ENCODE measurements at places on chromosomes 3 and 15. TPM values are rescaled to one million over a fixed set of nuclear protein-coding genes. Genes with fewer than 3 reads are reported as not detected.

Gene CLEC3B
- not detected for total RNA-seq

GRCh38 chr15:65618560-65619109 lies 3.1 kb upstream of the SLC24A1 start:
- DNase-seq: no peak
- no peaks in the 10 kb centered on the region for H3K27me3 ChIP-seq
- H3K36me3 ChIP-seq: peaks cover 1% of the 10 kb centered on the region
- H3K27ac ChIP-seq: no peak overlapping the region
- H3K4me1 ChIP-seq: peaks cover 6% of the 10 kb centered on the region

Gene CFAP44
- total RNA-seq: 3.7 TPM

Gene NPAP1
- total RNA-seq: 0.07 TPM

DNA sequence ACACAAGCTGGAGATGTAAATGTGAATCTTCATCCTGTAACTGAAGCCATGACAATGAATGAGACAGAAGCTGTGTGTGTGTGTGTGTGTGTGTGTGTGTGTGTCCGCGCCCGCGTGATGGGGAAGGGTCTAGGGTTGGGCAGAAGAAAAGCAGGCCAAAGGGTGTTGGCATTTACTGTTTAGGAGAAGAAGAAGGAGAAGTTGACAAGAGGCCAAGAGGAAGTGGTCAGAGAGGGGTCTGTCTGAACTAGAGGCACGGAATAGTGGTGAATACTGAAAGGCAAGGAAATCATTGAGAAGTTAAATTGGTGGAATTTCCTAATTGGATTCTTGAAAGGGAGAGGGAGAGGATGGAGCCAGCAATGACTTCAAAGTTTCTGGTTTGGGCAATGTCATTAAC lies 5.6 kb upstream of the NCEH1 start:
- DNase-seq: no peak
- H3K4me1 ChIP-seq: no peaks in the 10 kb centered on the region
- H3K27ac ChIP-seq: no peak overlapping the region
- peaks cover 16% of the 10 kb centered on the region for H3K36me3 ChIP-seq

DNA sequence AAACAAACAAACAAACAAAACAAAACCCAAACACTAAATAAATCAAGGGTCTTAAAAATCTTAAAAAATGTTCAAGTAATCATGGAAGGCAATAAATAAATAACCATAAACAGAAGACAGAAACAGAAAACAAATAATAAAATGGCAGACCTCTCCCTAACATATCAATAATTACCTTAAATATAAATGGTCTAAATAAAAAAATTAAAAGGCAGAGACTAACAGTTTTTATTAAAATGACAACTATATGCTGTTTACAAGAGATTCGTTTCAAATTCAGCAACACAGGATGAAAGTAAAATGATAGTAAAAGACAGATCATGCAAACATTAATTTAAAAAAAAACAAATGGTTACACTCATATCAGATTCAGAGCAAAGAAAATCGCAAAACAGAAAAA lies 91.1 kb downstream of the UBE3A start:
- H3K27me3 ChIP-seq: no peaks in the 10 kb centered on the region
- H3K27ac ChIP-seq: no peak overlapping the region
- DNase-seq: no peak
- H3K4me1 ChIP-seq: peaks cover 2% of the 10 kb centered on the region
- H3K36me3 ChIP-seq: peaks cover 10% of the 10 kb centered on the region
- H3K4me3 ChIP-seq: no peak overlapping the region

Gene MPI
- 57.5 TPM for total RNA-seq

- H3K4me3 ChIP-seq: peak within 1 kb of the TSS; percentile 93
- DNase-seq: peak; percentile 81
- no peaks in the 10 kb centered on the region for H3K36me3 ChIP-seq
- H3K27ac ChIP-seq: peak within 1 kb of the TSS; percentile 69
- peaks cover 4% of the 10 kb centered on the region for H3K27me3 ChIP-seq
Measured at GRCh38 chr3:152268555-152269055, at the start of gene MBNL1. TSS of gene MBNL1 (plus strand) at chr3:152268929. CDS start at chr3:152300194, 31,265 bp downstream.

DNA sequence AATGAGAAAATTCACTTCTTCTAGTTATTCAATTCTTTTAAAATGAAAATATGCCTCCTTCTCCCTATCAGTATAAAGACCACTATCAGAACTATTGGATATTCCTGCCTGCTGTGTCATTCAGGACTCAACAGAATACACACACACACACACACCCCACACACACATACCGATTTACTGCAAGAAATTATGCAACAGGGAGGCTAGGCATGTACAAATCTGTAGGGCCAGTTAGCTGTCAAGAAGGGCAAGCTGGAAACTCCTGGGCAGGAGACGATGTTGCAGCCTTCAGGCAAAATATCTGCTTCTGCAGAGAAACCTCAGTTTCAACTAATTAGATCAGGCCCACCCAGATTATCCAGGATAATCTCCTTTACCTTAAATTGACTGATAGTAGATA lies 13.9 kb upstream of the RYR3 start:
- no peak overlapping the region for H3K27ac ChIP-seq
- H3K4me3 ChIP-seq: no peak overlapping the region
- H3K27me3 ChIP-seq: no peaks in the 10 kb centered on the region
- no peaks in the 10 kb centered on the region for H3K4me1 ChIP-seq
- H3K36me3 ChIP-seq: no peaks in the 10 kb centered on the region

DNA sequence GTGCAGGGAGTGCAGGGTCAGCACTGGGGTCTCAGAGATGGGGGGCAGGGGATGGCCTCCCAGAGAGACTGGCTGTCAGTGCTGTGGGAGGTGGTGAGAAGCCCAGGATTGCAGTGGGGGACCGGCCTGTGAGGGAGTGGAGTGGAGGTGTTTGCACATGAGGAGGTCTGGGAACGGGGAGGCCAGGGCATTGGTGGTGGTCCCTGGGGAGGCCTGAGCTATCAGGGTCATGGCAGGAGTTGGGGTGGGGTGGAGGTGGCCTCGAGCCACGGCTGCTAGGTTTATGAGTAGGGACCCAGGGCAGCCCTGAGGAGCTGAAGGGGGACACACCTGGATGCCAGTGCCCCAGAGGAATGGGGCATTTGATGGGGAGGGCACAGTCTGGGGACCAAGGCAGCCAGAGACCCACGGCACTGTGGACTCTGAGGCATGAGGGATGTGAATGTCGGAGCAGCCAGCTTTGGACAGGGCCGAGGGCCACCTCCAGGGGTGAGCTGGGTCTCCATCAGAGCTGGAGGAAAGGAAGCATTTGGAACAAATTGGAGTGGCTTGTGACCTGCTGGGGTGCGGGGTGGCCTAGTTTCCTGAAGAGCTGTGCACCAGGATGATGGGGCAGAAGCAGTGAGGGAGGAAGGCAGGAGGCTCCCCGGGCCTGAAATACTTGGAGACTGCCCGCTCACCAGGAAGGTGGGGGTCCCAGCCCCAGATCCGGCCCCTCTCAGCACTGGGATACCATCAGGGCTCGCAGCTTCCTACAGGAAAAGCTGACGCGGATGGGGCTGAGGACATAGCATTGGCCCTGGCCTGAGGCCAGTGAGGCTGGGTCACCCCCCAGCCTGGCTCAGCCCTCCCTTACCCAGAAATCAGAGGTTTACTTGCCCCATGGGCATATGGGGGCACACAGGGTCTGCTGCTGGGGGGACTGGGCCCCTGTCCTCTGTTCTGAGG lies 9.5 kb upstream of the CSPG4 start:
- no peak overlapping the region for H3K4me3 ChIP-seq
- no peaks in the 10 kb centered on the region for H3K27me3 ChIP-seq
- DNase-seq: no peak
- H3K4me1 ChIP-seq: no peaks in the 10 kb centered on the region

Gene BBX
- total RNA-seq: 34.4 TPM

GRCh38 chr15:48533982-48534381 lies 111.5 kb downstream of the FBN1 start:
- H3K4me3 ChIP-seq: no peak overlapping the region
- H3K4me1 ChIP-seq: no peaks in the 10 kb centered on the region
- DNase-seq: no peak
- no peaks in the 10 kb centered on the region for H3K36me3 ChIP-seq
- no peak overlapping the region for H3K27ac ChIP-seq

DNA sequence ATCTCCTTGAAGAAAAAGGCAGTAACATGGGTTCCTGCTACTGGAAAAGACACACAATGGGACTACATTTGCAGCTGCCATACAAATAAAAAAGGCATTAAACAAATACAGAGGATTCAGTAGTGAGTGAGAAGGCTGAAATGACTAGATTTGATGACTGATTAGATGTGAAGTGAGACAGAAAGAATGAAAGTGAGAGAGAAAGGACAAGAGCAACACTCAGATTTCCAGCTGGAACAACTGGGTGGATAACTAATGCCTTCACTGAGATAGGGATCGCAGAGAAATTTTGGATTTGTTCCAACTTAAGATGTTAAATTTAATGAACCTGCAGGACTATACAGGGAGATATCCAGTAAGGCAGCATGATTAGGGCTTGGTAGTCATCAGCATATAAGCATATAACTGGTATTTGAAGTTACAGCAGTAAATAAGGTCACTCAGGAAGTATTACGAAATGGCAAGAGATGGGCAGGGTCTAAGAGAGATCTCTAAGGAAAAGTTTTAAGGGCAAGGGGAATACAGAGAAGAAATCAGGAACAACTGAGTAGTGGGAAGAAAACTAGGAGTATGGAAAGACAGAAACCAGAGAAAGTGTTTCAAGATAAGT lies 8.2 kb downstream of the OSBPL11 start:
- H3K36me3 ChIP-seq: peaks cover 5% of the 10 kb centered on the region
- H3K4me1 ChIP-seq: no peaks in the 10 kb centered on the region
- DNase-seq: no peak
- H3K27ac ChIP-seq: no peak overlapping the region
- H3K27me3 ChIP-seq: no peaks in the 10 kb centered on the region
- H3K4me3 ChIP-seq: no peak overlapping the region

- peaks cover 26% of the 10 kb centered on the region for H3K36me3 ChIP-seq
- H3K27me3 ChIP-seq: no peaks in the 10 kb centered on the region
- H3K4me3 ChIP-seq: no peak overlapping the region
- H3K4me1 ChIP-seq: no peaks in the 10 kb centered on the region
- H3K27ac ChIP-seq: no peak overlapping the region
- DNase-seq: no peak
Measured at GRCh38 chr3:41893977-41894376, 67.9 kb downstream of the ULK4 start.

Gene TM6SF1
- total RNA-seq: 0.96 TPM

Gene PLCH1
- 17.8 TPM for total RNA-seq

GRCh38 chr3:46282696-46283095 lies 40.4 kb downstream of the CCR3 start:
- no peak overlapping the region for H3K4me3 ChIP-seq
- peaks cover 12% of the 10 kb centered on the region for H3K36me3 ChIP-seq
- no peak overlapping the region for H3K27ac ChIP-seq
- no peaks in the 10 kb centered on the region for H3K27me3 ChIP-seq

Gene RTP1
- 6.6 TPM for total RNA-seq

GRCh38 chr3:16146015-16146730 lies 28.3 kb upstream of the GALNT15 start:
- no peak for DNase-seq
- no peaks in the 10 kb centered on the region for H3K4me1 ChIP-seq
- H3K27ac ChIP-seq: no peak overlapping the region
- H3K27me3 ChIP-seq: no peaks in the 10 kb centered on the region

GRCh38 chr3:44915702-44916438 lies 41.5 kb downstream of the TGM4 start:
- H3K4me3 ChIP-seq: no peak overlapping the region
- no peak overlapping the region for H3K27ac ChIP-seq
- H3K36me3 ChIP-seq: no peaks in the 10 kb centered on the region
- no peaks in the 10 kb centered on the region for H3K27me3 ChIP-seq

- no peak overlapping the region for H3K27ac ChIP-seq
- no peaks in the 10 kb centered on the region for H3K4me1 ChIP-seq
- H3K36me3 ChIP-seq: no peaks in the 10 kb centered on the region
- no peaks in the 10 kb centered on the region for H3K27me3 ChIP-seq
Measured at GRCh38 chr15:74317820-74318375, 49.5 kb downstream of the CYP11A1 start.

- 0 out of 3 replicates have a peak overlapping the region, but pooled peaks have one; percentile 12 for H3K4me3 ChIP-seq
- H3K27me3 ChIP-seq: no peaks in the 10 kb centered on the region
- DNase-seq: peak; percentile 22
- H3K27ac ChIP-seq: no peak overlapping the region
- H3K36me3 ChIP-seq: peaks cover 15% of the 10 kb centered on the region
Measured at GRCh38 chr15:99141943-99142342, 37.1 kb downstream of the SYNM start.

DNA sequence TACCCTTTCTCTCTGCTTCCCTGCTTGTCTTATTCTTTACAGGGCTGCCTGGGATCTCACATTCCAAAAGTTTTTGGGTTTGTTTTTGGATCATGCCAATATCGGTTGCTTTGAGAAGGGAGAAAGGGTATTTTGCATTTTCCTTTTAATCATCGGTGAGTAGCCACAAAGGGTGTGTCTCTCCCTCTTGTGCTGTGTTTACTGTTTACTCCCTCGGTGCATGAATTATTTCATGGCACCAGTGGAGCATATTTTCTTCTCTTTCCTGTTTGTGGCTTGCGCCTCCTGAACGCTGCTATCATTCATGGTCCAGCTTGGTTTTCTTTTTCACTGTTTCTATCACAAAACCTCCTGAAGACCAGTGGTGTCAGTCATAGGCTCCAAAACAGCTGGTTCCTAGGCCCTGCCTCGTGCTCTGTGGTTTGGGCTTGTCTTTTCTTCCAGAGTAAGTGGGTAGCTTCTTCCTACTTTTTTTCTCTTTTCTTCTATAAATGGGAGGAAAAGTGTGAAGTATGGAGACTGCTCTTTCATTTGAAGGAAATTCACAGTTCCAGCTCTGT lies 54.9 kb downstream of the IGF1R start:
- H3K36me3 ChIP-seq: peaks cover 11% of the 10 kb centered on the region
- H3K4me1 ChIP-seq: peaks cover 18% of the 10 kb centered on the region
- no peaks in the 10 kb centered on the region for H3K27me3 ChIP-seq
- H3K4me3 ChIP-seq: no peak overlapping the region
- H3K27ac ChIP-seq: no peak overlapping the region
- DNase-seq: no peak

- H3K4me3 ChIP-seq: no peak overlapping the region
- 0 out of 2 replicates have a peak, but pooled peaks cover 3% of the 10 kb centered on the region for H3K4me1 ChIP-seq
- H3K27ac ChIP-seq: no peak overlapping the region
- H3K36me3 ChIP-seq: peaks cover 5% of the 10 kb centered on the region
- no peaks in the 10 kb centered on the region for H3K27me3 ChIP-seq
- DNase-seq: no peak
Measured at GRCh38 chr3:107604057-107604822, 81.5 kb downstream of the BBX start.

Gene DNASE1L3
- not detected for total RNA-seq

Gene FOXL2
- total RNA-seq: 0.22 TPM

GRCh38 chr3:167691366-167691765 lies 37.6 kb upstream of the WDR49 start:
- H3K27ac ChIP-seq: no peak overlapping the region
- H3K27me3 ChIP-seq: no peaks in the 10 kb centered on the region
- H3K4me1 ChIP-seq: no peaks in the 10 kb centered on the region
- H3K4me3 ChIP-seq: no peak overlapping the region
- peaks cover 22% of the 10 kb centered on the region for H3K36me3 ChIP-seq

Gene EXD1
- not detected for total RNA-seq

Gene FEM1B
- 83.3 TPM for total RNA-seq

DNA sequence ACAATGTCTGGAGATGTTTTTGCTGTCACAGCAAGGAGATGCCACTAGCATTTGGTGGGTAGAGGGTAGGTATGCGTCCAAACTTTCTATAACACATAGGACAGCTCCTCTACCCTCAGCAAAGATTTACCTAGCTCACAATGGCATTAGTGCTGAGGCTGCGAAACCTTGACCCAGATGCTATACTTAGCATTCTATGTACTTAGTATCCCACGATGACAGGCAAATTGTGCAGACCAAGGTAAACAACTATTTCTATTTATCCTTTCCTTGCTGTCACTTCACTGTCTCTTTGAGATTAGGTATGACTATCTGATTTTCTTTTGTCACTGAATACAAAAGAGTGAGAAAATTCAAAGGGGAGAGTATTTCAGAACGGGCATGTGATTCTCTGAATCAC lies 265.2 kb upstream of the ZNF385D start:
- DNase-seq: no peak
- H3K4me1 ChIP-seq: no peaks in the 10 kb centered on the region
- H3K27me3 ChIP-seq: no peaks in the 10 kb centered on the region
- H3K27ac ChIP-seq: no peak overlapping the region
